ENCODE measurements at places on chromosomes 4 and X. TPM values are rescaled to one million over a fixed set of nuclear protein-coding genes. Genes with fewer than 3 reads are reported as not detected.

The CXCL10 gene
- total RNA-seq, result 3.4 TPM

- no peak for DNase-seq
Observed at GRCh38 chr4:73662709-73663546, 42.7 kb upstream of the RASSF6 start.

GRCh38 chrX:7146703-7147412 is 654 bp upstream of the STS start:
- peak; percentile 39 for DNase-seq

DNA sequence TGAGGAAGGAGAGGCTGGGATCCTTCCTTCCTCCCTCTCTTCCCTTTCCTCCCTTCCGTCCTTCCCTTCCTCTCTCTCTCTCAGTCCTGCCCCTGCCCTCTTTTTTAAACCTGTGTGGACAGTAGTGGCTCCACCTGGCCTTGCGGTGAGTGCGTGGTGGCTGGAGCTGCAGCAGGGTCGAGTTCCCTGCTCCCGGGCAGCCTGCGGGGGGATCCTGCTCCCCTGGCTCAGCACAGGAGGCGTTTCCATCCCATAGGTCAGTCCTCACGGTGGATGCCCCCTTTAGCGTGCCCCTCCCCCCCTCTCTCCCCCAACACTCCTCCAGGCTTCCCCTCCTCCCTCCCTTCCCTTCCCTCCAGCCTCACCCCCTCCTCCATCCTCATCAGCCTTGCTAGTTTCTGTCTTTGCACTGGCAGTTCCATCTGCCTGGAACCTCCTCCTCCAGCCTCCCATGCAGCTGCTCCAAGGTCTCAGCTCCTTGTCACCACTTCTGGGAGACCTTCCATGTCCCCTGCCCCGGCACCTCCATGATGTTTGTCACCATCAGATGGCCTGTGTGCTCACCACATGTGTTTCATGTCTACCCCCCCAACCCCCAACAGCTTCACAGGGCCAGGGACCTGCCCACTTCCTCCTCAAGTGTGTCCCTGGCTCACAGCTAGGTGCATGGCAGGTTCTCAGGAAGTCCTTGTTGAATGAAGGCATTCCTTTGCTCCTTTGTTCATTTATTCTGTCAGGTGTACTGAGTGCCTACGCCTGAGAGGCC is 68.4 kb downstream of the PSAPL1 start:
- peak; percentile 30 for DNase-seq

DNA sequence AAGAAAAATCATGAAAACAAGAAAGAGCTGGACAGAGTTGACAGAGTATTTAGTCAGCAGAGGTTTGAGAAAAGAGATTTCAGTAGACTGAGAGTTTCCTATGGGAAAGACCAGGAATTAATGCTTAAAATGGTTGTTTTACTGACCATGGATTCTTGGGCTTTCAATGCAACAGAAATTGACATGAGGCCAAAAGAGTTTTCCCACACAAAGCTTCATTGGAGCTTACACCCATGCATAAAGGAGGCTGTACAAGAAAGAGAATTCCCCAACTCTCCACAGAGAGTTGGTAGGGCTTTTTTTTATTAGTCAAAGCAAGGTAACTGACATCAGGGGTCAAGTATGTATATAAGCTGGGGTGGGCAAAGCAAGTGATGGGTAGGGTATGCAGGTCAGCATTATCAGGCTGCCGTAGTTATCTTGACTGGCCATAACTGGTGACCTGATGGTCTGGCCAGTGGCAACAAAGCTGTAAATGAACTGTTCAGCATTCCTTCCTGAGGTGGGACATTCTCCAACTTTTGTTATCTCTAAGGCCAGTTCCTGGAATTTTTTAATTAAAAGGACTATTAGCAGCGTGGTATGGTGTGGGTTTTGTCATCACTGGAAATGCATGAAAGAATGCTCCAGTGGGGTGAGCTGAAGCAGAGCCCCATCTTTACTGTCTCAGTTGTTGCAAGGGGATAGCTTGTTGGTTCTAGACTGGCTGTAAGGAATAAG is 117.0 kb downstream of the ADAM29 start:
- no peak for DNase-seq

DNA sequence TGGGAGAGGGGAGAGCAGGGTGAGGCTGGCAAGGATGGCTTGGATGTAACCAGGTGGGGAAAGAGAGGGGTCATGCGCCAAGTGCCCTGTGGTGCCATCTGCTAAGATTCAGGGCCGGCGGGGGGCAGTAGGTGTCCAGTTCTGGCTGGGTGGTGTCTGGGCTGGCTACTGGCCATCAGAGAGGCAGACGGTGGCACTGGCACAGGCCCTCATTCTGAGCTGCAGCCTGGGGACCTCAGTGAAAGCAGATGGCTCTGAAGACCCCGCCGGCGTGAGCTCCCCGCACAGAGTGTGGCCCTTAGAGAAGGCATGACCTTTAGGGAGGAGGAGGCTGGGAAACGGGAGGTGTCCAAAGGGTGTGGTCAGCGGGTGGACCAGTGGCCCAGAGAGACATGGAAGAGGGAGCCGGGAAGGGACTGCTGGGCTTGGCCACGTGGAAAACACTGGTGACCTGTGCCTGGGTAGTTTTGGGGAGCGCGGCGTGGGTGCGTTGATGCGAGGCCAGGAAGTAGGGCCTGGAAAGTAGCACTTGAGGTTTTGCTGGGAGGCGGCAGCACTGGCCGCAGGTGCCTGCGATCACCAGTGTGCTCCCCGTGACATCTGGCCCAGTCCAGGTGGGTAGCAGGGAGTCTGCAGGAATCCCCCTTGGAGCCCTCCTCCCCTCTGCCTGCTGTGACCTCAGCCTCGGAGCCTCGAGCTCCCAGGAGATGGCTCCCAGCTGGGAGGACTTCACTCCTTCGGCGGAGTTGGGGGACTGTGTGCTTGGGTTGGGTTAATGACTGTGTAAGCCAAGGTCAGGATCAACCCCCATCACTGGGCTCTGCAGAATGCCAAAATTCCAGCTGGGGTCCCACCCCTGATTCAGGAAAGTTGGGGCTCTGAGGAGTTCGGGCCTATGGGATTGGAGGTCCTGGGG is 9.3 kb upstream of the SH3TC1 start:
- no peak for DNase-seq

GRCh38 chr4:39565878-39566600 is 38.8 kb upstream of the UGDH start:
- no peak for DNase-seq

The PLK4 gene
- total RNA-seq, result 5.8 TPM

The CT45A10 gene
- total RNA-seq, result not detected

- DNase-seq, result peak; percentile 95
Observed at GRCh38 chrX:155026727-155027508, at the start of gene FUNDC2. TSS of gene FUNDC2 (plus strand) at chrX:155026844. CDS start at chrX:155026939, 95 bp downstream.

Measured in left lung (tissue), 14 donors.